ENCODE measurements at places on chromosomes 2 and 18.

DNA sequence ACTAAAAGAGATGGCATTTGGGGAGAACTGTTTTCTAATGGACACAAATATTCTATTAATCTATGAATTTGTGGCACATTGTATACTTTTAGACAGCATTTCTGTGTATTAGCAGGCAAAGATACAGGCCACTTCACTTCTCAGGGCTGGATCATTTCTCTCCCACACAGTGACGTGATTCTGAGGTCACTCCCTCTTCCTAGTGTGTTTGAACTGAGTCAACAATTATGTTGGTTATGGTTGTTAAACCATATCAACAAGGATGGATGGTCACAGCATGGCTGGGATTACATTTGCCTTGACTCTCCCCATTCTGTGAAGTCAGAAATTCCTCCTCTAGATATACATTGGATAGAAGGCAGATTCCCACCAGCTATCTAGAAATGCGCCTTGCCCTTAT is 11.6 kb downstream of the NOSTRIN start:
- DNase-seq, result no peak

GRCh38 chr2:237128026-237128703 is 42.5 kb downstream of the COPS8 start:
- peak; percentile 29 for DNase-seq

- DNase-seq, result no peak
Observed at GRCh38 chr2:218881744-218882460, 1.2 kb downstream of the WNT10A start.

- DNase-seq, result no peak
Observed at GRCh38 chr2:60861736-60862135, 19.6 kb upstream of the REL start.

- DNase-seq, result peak; percentile 13
Observed at GRCh38 chr2:102187496-102188150, 800 bp downstream of the IL1RL2 start.

- DNase-seq, result no peak
Observed at GRCh38 chr2:240463866-240464481, 28.5 kb downstream of the GPC1 start.

DNA sequence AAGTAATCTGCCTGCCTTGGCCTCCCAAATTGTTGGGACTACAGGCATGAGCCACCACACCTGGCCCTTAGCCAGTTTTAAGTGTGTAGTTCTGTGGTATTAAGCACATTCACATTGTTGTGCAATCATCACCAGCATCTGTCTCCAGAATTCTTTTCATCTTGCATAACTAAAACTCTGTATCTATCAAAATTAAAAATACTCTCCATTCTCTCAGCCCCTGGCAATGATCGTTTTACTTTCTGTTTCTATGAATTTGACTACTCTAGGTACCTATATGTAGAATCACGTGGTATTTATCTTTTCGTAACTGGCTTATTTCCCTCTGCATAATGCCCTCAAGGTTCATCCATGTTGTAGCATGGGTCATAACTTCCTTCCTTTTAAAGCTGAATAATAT is 45.5 kb upstream of the CAVIN2 start:
- no peak for DNase-seq

- no peak for DNase-seq
Observed at GRCh38 chr18:49733896-49734585, 79.3 kb downstream of the ACAA2 start.

DNA sequence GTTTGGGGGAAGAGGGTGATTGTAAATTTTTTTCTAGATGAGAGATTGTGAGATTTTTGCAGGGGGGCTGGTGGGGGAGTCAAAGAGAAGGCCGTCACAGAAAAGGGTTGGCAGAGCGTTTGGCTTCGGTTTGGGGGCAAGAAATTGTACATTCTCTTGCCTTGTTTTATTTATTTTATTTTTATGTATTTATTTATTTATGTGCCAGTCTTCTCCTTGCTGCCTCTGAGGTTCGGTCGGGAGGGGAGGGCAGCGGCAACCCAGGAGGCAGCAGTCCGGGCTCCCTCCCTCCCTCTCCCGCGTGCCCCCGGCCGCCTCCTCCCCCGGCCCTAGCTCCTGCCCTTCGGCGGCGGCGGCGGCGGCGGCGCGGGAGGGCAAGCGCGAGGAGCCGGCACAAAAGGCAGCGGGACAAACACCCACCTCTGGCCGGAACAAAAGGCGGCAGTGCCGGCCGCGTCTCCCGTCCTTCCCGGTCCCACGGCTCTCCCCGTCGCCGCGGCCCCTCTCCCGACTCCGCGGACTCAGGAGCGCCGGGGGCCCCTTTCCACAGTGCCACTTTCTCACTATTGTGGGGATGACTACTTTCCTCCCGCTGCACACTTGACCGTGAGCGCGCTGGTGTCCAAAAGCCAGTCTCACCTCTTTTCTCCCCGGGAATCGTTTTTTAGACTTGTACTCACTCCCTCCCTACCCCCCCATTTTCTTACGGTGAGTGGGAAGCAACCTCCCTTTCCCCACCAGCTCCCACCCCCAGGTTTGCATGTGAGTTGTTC is 1.2 kb downstream of the BCL11A start:
- DNase-seq, result no peak

Data from activated CD8-positive, alpha-beta memory T cell treated with anti-CD3 and anti-CD28 coated beads for 48 hours (primary cell).